Left forelimb (tissue), 1 donor: ENCODE measurements at places on chromosomes 5 and 9.

GRCh38 chr5:35161652-35162273, 68.5 kb downstream of the PRLR start:
- DNase-seq = no peak

DNA sequence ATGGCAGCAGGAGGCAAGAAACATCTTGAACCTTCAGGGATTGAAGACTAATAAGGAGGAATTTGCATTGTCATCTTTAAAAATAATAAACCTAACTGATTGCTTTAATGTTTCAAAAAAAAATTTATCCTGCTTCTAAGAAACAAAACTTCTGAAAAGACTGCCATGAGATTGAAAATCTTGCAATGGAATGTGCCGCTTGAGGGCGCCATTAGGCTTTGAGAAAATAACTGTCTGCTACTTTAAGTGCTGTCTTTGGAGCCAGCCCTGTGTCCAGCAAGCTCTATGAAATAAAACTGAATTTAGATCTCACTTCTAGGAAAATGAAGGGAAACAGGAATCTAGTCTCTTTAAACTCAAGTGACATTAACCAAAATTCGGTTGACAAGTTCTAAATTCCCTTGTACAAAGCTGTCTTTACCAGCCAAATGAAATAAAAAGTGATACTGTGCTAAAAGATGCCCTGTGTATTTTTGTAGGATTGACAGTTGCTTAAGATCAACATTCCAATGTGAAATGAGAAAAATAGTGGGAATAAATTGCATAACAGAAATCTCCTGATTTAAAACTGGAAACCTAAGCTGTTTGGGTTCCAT, 79.4 kb downstream of the ESM1 start:
- no peak for DNase-seq

- no peak for DNase-seq
Measured at GRCh38 chr9:135167849-135168655, 80.6 kb downstream of the OLFM1 start.

- no peak for DNase-seq
Measured at GRCh38 chr5:52727576-52727975, 60.1 kb upstream of the ITGA1 start.

DNA sequence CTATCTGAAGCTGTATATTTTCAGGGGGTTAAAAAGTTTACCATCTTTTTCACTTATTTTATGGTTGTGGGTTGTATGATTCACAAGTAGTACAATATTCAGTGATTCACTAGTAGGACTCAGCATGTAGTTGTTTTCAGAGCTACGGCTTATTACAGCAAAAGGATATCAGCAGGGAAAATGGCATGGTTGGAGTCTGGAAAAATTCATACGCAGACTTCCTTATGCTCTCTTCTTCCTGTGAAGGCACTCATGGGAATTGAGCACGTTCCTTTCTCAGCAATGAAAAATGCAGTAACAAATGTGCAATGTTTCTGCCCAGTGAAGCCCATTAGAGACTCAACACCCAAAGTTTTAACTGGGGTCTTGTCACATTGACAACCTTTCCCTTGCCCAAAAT, 250.5 kb downstream of the KCNN2 start:
- no peak for DNase-seq

DNA sequence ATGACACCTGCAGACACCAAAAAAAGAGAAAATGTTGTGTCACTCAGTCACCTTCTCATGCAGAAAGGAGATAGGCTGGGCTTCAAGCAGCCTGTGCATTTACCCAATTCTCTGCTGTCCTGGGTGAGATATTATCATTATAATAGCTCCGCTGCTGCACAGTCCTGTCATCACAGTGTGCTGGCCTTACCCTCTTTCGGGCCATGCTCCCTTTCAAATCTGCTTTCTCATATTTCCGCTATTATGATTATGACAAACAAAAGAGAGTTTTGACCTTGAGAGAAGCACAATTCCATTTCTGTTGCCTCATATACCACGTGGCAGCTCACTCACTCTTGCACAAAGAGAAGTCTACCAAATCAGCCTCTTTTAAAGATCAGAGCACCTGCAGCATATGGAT, 1350.1 kb upstream of the ACO1 start:
- DNase-seq = no peak

DNA sequence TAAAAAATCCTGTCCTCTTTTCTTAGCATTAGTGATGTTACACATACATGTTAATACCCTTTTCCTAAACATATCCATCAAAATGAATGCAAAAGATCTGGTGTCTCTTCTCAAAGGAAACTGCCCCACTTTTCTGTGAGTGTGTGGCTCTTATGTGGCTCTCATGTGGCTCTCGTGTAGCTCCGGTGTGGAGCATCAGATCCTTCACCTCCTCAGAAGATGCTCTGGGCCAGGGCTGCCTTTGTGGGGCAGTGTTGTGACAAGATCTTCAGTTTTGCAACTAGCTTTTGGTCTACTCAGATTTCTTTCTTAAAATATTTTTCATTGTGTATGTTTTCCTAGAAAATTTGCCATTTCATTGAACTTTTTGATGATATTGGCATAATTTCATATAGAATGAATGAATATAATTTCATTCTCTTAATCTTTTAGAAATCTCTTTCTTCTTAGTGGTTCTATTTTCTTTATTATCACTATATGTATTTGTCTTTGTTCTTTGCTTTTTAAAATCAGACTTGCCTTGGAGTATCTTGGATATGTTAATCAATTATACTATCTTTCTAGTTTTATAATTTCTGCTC, 19.4 kb downstream of the GARNL3 start:
- no peak for DNase-seq

DNA sequence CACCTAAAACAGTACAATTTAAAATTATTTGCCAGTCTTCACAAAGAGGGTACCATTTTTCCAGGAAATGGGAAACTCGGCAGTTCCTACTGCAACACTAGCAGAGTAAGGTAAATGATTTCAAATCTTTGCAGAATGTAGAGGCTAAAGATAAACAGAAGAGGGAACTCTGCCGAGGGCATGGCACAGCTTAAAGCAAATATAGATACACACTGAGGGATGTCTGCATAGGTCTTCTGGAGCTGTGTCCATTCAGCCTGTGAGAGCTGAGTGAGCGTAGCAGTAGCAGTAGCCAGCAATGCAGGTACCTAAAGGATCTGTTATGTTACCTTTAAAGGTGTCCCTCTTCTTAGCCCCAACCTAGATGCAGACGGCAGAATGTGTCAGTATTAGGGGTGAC, 17.5 kb downstream of the CDKL3 start:
- DNase-seq = no peak

DNA sequence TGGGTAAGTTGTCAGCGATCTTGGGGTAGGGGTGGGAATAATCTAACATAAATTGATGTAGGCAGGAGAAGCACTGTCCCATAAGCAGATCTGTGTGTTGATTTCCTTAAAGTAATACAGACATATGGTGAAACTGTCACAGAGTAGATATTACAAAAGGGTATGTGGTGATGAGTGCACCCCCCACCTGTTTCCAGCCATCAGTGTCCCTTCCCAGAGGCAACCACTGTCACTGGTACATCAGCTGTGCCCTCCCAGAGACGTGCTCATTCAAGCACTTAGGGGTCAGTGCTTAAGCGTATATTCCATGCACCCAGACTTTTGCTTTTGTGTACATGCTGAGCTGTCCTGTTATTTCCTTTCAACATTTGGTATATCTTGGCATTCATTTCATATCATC, 94.3 kb upstream of the PITX1 start:
- DNase-seq = no peak

GRCh38 chr5:173245319-173246134, 10.5 kb upstream of the NKX2-5 start:
- DNase-seq = no peak
